Cardiac septum (tissue), 1 donor: ENCODE measurements at places on chromosomes 1 and 21.
A peak's percentile ranks its signal among the peaks of the same experiment; 100 is the strongest.

GRCh38 chr1:228459091-228459993 is 27.8 kb upstream of the RNF187 start:
- DNase-seq, result no peak

GRCh38 chr1:184036517-184036949 is 995 bp downstream of the COLGALT2 start:
- no peak for DNase-seq

- no peak for DNase-seq
Observed at GRCh38 chr21:18951271-18952038, 547.9 kb upstream of the TMPRSS15 start.

DNA sequence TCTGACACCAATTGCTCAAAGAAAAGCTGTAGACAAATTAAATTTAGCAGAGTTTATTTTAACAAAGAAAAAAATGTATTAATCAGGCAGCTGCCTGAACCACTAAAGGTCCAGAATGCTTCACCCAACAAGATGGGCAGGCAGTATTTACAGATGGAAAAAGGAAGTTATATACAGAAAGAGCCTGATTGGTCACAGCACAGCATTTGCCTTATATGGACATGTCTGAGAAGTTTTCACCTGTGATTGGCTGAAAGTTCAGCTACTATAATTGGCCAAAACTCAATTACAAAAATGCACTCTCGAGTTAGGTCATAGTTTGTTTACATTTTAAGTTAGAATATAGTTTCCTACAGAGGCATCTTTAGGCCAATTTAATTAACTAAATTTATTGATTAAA is 15.1 kb upstream of the FMO1 start:
- no peak for DNase-seq

DNA sequence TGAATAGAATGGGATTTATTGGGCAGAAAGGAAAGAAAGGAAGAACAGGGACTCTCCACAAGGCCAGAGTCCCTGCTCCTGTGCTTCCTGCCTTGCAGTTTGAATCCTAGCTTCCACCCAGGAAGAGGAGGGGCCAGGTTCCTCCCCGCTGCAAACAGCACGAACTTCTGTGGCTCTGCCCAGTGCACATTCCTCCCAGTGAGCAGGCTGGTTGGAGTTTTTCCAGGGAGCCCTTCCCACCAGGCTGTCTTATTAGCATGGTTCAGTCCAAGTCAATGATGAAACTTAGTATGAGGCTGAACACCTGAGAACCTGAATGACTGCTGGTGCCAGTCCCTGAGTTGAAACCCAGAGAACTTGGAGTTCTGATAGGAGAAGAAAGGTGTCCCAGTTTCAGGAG is 247.2 kb downstream of the DUSP10 start:
- no peak for DNase-seq

GRCh38 chr1:38123356-38124135 is 77.0 kb upstream of the POU3F1 start:
- DNase-seq, result no peak

GRCh38 chr1:42379794-42380585 is 602 bp upstream of the RIMKLA start:
- no peak for DNase-seq

DNA sequence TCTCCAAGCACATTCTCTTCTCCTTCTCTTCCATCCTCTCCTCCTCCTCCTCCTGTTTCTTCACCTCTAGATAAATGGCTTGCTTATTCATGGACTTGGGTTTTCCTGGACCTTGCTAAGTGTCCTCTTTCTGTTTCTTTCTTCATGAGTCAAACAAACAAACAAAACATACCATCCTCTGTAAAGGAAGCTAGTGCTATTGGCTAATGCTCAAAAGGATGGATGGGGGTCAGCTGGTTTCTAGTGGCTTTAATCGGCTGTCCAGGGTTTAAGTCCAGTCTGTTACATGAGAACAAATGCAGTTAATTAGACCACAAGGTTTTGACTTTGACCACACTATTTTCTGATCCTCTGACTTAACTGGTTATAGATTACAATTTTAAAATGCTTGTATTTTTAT is 83.8 kb upstream of the TSPAN2 start:
- no peak for DNase-seq

DNA sequence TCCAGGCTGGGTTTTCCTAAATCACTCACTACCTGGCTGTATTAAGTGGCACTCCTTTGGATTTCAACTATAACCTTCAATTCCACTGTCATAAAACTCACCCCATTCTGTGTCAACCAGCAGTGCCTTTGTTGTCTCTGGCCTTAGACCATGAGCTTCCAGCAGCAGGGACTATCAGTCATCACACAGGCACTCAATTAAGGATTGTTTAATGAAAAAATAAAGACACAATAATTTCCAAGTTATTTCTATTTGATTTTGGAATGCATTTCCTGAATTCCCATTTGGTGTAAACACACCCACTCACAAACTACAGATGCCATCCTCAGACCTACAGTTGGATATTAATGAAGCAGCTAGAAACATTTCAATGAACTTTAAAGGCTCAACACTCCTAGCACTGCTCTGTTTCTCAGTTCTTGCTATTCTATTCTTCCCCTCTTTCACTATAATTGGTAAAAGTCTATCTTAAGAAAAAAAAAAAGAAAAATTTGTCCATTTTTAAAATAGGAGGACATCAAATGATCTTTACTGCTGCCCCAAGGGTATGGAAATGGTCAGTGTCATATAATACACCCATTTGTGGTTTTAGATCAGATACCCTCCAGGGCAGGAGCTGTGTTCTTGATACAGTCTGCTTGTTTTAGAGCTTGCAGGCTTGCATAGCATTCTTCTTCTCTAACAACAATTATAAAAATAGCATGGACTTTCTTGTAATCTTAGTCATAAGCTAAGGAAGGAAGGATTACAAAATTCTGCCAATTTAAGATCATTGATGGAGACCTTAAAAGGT is 156.4 kb downstream of the PTGER3 start:
- DNase-seq, result no peak

GRCh38 chr21:17427831-17428483 is 84.9 kb upstream of the CXADR start:
- no peak for DNase-seq

DNA sequence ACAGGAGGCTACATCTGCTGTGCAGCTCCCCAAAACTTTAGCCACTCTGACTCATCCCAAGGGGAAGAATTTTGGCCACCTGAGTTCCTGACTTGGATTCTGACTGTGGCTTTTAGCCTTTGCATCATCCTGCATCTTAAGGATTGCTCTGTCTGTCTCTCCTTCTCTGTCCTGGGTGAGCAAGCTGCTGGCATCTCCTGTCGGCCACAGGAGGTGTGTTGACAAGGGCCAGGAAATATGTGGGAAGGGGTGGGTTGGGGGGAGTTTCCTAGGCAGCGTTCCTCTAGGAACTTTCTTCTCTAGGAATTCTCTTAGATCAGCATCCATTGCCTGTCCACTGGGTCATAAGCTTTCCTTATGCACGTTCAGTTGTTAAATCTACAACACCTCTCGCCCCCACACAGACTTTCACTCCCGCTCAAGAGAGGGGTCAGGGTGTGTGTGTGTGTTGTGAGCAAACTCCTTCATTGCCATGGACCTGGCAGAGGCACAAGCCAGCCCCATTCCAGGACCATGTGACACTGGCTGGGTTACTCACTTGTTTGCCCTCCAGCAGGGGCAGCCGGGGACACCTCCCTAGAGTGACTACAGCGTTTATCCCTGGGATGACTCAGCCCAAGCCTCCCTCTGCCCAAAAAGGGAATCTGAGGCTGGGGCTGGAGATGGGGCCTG is 145.0 kb upstream of the DUSP10 start:
- peak; percentile 78 for DNase-seq

DNA sequence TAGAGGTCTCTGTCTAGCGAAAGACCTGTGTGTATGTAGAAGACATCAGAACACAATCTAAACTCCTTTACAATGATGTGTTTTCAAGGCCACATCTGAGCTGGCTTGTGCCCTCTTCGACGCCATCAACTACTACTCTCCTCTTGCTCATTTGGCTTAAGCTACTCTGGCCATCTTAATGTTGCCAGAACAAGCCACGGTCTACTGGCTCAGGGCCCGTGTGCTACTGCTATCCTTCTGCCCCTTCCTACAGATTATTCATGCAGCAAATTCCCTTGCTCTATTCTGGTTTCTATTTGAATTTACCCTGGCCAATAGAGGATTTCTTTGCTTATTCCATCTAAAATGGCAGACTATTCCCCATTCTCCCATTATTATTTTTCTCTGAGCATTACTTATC is 121.7 kb downstream of the ZZZ3 start:
- DNase-seq, result no peak

DNA sequence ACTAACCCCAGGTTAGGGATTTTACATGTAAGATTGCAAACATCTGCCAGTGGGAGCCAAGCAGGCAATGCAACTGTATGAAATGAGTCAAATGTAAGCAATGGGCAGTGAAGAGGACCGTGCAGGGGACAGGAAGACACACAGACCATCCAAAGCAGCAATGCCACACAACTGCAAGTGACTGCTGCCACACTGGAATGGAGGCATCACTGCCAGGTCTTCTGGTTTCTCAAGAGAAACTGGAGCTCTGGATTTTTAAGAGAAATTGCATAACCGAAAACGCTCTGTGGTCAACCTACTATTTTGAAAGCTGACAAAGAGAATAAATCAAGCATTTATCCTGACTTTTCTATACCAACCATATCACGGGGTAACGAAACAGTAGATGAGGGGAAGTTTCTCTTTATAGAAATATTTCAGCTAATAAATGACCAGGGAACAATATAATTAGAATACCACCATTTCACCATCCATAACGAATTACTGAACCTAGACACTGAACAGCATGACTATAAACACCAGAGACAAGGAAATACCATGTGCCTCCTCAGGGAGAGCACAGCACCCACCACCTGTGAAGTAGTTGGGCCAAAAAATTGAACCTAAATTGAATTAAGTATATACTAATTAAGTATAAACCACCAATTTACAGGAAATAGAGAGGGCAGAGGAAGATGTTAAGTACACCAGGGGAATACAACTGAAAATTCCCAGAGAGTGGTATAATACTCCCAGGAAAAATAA is 4.4 kb downstream of the AK2 start:
- DNase-seq, result no peak

GRCh38 chr1:112904071-112904830 is 51.7 kb downstream of the SLC16A1 start:
- no peak for DNase-seq

DNA sequence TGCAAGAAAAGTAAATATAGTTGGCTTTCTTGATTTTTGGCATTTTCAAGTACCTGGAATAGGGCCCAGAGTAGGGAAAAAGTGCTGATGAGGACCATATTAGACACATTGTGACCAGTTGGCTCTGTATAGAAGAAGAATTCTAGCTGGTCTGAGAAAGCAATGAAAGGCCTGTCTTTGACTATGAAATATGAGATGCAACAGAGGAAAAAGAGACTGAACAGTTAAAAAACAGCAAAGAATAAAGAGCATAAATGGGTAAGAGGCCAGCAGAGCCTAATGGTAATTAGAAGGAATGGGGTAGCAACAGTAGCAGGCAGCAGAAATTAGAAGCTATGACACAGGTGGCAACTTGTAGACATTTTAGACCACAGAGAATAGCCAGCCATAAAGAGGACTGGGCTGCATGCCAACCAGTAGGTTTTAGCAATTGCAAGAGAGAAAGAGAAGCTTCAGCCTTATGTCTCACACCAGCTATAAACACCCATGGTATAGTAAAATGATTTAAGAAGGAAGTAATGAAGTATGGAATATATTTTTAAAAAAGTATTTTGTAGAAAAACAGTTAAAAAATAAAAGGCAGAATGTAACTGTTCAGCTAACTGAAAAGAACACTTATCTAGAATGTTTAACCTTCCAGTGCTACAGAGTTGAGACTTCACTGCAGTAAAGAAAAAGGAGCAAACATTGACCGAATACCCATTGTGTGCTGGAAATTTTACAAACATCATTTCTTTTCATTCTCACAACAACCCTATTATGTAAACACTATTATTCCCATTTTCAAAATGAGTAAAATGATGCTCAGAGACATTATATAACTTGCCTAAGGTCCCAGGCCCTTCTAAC is 114.1 kb downstream of the LHX4 start:
- DNase-seq, result no peak

DNA sequence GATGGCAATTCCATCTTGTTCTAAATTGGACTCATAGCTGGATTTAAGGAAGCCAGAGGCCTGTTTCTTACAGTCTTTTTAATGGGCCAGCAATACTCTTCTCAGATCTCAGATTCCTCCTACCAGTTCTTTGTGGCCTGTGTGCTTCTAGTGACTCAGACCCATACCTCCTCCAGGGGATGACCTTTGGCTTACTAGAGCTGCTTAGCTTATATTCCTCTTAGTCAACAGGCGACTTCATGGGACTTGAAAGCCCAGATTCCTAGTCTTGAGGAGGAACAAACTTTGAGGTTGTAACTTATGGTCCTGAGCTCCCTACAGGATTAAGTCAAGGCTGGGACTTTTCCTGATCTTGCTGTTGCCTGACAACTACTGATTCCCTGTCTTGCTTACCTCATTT is 12.4 kb upstream of the PAPPA2 start:
- DNase-seq, result no peak

DNA sequence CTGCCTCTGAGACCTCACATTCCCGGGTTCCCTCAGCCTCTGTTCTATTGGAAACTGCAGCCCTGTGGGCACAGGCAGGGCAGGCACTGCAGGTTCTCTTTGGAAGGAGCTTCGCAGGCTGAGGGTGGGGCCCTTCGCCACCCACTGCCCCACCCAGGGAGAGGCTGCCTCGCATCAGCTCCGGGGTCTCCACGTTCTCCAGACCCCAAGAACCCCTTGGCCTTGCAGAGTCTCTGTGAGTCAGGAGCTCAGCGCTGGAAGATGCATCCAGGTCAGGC is 8.6 kb upstream of the C1orf159 start:
- DNase-seq, result no peak

GRCh38 chr1:42043182-42043581 is 110.0 kb upstream of the GUCA2B start:
- DNase-seq, result no peak

GRCh38 chr1:3892748-3893147 is 7.3 kb downstream of the C1orf174 start:
- peak; percentile 70 for DNase-seq

DNA sequence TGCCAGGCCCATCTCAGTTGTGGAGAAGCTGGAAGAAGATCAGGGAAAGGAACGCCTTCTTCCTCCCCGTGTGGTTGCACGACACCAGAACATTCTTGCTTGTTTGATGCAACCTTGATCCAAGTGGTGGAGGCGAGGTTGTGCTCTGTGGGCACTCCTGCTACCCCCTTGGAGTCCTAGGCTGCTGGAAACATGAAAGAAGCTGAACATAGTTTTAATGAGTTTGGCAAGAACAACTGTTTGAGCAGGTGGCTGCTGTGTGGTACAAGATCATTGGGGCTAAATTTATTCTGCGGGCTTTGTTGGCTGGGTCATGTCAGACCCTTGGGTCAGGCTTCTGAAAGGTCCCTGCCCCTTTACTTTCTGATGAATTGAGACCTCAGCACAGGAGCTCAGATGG is 5.9 kb downstream of the KAZN start:
- no peak for DNase-seq

DNA sequence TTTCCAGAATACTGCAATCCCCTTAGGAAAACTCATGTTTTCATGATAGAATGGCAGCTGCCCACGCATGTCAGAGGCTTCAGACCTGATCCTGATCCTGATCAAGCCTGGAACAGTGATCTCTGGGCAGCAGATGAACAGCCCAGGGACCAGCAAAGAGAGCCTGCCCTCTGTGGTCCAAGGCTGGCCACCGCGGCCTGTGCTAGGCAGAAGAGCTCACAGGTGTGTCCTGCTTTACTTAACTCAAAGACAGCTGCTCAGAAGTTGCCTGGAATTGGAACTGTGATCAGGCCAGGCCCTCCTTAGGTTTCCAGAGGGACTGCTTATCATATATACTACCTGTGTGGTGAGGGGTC is 21.2 kb upstream of the BCAR3 start:
- DNase-seq, result peak; percentile 39
